ENCODE measurements at places on chromosomes 11 and 22.

GRCh38 chr22:45324311-45324711 is 14.6 kb downstream of the FAM118A start:
- DNase-seq: no peak

GRCh38 chr11:121575250-121575962 is 122.6 kb upstream of the SORL1-AS1 start:
- no peak for DNase-seq

DNA sequence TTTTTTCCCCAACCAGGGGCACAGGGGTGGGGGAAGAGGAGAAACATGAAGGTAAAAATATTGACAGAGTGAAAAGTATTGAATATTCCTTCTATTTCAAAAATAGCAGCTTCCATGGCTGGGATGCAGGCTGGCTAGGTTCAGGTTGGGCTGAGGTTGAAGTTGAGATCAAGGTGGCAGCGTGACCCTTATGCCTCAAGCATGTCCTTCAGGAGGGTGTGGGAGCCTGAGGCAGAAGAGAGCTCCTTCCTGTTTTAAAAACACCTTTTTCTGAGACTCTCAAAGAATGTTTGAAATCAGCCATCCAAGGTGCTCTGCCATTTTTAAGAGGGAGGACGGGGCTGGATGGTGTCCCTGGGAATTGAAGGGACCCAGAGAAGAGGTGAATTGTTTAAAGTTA is 29.5 kb downstream of the TIMP3 start:
- no peak for DNase-seq

DNA sequence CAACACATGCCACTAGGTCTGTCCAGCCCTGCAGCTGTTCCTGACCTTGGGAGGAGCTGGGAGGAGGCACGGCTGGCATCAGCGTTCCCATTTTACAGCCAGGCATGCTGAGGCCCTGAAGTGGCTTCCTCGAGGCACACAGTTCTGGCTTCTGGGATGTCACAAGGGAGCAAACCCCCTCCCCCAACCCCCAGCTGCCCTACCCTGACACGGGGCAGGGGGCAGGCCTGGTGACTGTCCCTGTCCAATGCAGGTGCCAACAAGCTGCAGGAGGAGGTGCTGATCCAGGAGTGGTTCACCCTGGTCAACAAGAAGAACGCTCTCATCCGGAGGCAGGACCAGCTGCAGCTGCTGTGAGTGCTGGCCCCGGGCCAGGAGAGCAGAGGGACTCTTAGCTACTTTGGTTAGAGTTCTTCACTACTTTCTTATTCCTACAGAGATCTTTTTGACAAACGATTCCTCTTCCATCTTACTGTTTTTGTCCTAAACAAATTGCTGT is 5.3 kb downstream of the KCNK7 start:
- DNase-seq: no peak

GRCh38 chr11:13672576-13673210 is 4.2 kb downstream of the FAR1 start:
- DNase-seq: no peak

GRCh38 chr11:63553759-63554158 is 9.4 kb downstream of the PLAAT2 start:
- no peak for DNase-seq

DNA sequence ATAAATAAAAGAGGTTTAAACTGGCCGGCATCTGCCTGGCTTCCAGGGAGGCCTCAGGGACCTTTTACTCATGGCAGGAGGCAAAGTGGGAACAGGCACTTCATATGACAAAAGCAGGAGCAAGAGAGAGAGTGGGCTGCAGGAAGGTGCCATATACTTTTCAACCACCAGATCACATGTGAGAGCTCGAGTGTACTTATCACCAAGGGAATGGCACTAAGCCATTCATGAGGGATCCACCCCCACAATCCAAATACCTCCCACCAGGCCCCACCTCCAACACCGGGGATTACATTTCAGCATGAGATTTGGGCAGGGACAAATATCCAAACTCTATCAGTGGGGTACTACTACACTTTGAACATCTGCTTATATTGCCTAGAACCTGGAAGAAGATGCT is 126.5 kb downstream of the PARVA start:
- no peak for DNase-seq

Measured in NCI-H2081 treated with DMSO at 0.1 percent for 48 hours (cell line).